ENCODE measurements at places on chromosomes 1 and 21.

GRCh38 chr1:216896146-216896545 is 172.9 kb upstream of the ESRRG start:
- DNase-seq, result no peak

DNA sequence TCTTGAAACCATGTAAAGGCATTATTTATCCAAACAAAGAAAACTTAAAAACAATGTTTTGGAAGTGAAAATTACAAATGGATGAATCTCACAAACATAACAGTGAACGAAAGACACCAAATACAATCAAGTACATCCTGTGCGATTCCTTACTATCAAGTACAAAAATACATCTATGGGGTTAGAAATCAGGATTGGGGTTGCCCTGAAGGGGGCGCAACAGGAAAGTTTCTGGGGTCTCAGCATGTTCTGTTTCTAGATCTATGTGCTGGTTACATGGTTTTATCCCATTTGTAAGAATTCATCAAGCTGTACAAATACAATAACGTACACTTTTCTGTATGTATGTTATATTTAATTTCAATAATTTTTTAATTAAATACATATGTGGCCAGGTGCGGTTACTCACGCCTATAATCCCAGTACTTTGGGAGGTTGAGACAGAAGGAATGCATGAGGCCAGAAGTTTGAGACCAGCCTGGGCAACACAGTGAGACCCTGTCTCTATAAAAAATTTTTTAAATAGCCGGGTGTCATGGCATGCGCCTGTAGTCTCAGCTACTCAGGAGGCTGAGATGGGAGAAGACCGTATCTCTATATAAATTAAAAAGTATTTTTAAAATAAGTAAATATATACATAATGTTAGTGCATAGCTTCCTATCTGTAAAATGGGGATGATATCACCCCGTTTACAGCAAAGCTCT is 121.5 kb upstream of the SOD1 start:
- no peak for DNase-seq

GRCh38 chr1:150410582-150411101 is 46.7 kb downstream of the RPRD2 start:
- DNase-seq, result no peak

DNA sequence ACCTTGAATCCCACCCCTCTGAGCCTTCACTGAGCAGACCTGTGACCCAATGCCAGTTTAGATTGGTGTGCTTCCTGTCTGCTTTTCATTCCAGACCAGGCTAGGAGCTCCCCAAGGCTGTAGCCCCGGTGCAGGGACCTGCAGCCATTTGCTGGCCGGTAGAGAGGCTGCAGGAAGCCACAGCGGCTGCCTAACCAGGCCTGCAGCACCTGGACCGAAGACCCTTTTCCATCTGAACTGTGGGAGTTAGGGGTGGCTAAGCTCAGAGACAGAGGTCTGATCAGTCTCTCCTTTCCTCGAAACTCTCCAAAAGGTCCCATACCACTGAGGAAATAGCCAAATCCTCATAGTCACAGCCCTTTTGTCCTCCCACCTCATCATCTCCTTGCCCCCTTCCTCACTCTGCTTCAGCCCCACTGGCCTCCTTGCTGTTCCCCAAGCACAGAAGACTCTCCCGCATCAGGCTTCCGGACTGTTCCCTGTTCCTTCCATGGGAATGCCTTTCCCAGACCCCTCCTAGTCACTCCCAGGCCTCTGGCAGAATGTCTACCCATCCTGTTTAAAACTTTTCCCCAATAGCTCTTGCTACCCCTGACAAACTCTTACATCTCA is 674 bp upstream of the TTC4 start:
- DNase-seq, result no peak

DNA sequence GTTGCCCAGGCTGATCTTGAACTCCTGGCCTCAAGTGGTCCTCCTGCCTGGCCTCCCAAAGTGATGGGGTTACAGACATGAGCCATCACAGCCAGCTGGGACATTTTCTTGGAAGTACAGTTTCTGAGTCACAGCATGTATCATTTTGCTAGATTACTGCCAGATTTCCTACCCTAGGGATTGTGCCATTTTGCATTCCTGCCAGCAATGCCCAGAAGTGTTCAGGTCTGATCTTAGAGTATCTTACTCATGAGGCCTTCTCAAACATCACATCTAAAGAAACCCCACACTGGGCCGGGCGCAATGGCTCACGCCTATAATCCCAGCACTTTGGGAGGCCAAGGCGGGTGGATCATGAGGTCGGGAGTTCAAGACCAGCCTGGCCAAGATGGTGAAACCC is 10.2 kb downstream of the BMP8A start:
- DNase-seq, result no peak

- no peak for DNase-seq
Observed at GRCh38 chr1:152743371-152744145, 14.3 kb upstream of the KPRP start.

- no peak for DNase-seq
Observed at GRCh38 chr1:53412285-53413174, 46.7 kb upstream of the DMRTB1 start.

GRCh38 chr1:55554611-55555010 is 339.4 kb upstream of the USP24 start:
- no peak for DNase-seq

DNA sequence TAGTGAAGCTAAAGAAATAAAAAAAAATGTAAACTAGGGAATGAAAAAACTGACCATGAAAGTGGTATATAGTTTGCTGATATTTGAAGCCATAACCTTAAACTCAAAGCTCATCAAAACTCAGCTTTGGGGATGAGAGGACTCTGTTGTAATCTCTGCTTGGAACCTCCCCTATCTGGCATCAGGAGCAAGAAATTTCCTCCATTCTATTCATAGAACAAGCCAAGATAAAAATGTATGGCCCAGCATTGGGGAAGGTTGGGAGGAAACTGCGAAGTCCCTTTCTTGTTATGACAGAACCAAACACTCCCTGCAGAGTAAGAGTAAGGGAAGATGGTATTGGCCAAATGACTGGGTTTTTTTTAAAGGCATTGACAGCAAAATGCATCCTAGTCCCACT is 35.6 kb downstream of the MCOLN2 start:
- no peak for DNase-seq

GRCh38 chr1:39885516-39885915 is 2.2 kb upstream of the TRIT1 start:
- no peak for DNase-seq

- DNase-seq, result no peak
Observed at GRCh38 chr1:11501491-11501897, 22.5 kb downstream of the DISP3 start.

GRCh38 chr1:227449051-227449450 is 114.3 kb upstream of the ZNF678 start:
- no peak for DNase-seq

GRCh38 chr21:27806281-27806680 is 839.4 kb upstream of the ADAMTS5 start:
- DNase-seq, result no peak

DNA sequence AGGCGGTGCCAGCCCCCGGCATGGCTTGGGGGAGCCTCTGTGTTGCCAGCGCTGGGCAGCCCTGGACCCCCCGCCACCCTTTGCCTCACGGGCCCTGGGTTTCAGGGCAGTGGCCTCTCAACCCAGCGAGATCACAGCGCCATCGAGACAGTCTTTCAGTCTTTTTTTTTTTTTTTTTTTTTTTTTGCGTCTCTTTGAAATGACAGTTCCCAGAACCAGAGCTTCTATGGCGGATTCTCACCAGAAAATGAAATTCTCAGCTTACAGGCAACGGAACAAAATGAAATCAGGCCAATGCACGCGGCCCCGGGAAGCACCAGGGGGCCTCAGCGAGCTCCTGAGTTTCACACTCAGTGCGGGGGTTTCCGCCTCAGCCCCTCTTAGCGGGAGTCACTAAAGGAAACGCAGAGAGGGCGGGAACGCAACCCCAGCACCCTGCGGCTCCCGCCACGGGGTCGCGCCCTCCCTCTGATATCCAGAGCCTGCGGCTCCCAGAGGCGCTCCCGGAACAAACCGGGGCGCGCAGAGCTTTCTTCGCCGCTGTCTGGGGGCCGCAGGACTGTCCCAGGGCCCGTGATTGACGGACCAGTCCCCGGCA is 8.0 kb upstream of the COL6A1 start:
- no peak for DNase-seq

DNA sequence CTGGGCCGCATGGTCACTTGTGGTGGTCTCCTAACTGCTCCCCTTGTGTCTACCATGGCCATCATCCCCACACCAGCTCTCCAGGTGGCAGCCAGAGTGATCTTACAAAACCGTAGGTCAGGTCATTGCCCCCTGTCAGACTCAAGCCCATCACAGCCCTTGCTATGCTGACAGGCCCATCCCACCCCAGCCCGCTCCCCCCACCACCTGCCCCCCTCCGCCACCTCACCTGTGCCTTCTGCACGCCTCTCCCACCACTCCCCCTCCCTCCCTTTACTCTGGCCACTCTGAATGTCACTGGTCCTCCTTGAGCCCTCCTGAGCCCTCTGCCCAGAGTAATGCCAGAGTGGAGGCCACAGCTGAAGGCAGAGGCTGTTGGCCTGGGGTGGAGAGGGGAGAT is 28.5 kb downstream of the TEX35 start:
- DNase-seq, result no peak

GRCh38 chr1:228496084-228496483 is 8.9 kb downstream of the RNF187 start:
- no peak for DNase-seq

DNA sequence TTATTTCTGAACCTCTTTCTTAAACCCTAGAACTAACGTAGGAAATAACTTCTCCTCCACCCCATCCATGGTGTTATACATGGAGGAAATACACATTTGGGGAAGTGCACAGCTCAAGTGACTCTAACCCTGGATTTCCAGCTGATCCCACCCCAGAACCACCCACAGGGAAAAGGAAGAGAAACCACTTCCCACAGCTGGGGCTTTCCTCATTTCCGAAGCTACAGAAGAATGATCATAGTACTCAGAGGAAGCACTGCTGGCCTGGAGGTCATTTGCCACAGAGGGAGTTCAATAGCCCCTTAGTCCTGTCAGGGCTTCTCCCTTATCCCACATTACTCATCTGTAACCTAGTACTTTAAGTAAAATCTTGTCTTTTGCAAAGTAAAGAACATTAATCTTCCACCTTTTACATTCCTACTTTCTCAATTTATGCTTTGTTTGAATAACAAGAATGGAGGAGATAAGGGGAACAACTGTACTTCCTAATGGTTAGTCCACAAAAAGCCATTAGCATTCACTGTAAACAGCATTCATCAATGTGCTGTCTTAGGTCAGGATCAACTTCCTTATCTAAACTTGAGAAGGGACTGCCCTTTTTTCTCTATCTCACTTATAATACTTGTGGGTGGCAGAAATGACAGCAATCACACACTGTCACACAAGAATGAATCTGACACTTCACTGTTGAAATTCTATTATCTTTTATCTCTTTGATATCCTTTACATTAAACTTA is 63.0 kb upstream of the RGS1 start:
- DNase-seq, result no peak

- DNase-seq, result no peak
Observed at GRCh38 chr1:153776352-153776751, 1.1 kb downstream of the SLC27A3 start.

DNA sequence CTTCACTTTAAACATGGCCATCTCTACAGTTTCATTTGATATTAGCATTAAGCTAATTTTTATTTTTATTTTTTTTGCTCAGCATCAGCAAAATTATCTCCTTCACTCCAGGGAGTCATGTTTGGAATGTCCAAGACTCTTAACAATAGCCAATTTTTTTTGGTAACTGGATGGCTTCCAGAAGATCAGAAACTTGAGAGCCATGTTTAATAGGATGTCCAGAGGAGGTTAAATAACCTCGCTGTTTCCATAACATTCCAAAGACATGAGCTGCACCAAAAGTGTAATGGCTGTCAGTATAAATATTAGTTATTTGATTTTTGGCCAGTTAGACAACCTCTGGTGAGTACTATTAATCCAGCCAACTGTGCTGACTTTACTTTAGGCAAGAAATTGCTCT is 80.7 kb downstream of the DNTTIP2 start:
- peak; percentile 10 for DNase-seq

DNA sequence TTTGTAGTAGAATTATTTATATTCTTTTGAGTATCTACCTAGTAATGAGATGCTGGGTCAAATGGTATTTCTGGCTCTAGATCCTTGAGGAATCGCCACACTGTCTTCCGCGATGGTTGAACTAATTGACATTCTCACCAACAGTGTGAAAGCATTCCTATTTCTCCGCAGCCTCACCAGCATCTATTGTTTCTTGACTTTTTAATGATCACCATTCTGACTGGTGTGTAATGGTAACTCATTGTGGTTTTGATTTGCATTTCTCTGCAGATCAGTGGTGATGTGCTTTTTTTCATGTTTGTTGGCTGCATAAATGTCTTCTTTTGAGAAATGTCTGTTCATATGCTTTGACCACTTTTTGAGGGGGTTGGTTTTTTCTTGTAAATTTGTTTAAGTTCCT is 15.3 kb upstream of the IL23R start:
- no peak for DNase-seq

DNA sequence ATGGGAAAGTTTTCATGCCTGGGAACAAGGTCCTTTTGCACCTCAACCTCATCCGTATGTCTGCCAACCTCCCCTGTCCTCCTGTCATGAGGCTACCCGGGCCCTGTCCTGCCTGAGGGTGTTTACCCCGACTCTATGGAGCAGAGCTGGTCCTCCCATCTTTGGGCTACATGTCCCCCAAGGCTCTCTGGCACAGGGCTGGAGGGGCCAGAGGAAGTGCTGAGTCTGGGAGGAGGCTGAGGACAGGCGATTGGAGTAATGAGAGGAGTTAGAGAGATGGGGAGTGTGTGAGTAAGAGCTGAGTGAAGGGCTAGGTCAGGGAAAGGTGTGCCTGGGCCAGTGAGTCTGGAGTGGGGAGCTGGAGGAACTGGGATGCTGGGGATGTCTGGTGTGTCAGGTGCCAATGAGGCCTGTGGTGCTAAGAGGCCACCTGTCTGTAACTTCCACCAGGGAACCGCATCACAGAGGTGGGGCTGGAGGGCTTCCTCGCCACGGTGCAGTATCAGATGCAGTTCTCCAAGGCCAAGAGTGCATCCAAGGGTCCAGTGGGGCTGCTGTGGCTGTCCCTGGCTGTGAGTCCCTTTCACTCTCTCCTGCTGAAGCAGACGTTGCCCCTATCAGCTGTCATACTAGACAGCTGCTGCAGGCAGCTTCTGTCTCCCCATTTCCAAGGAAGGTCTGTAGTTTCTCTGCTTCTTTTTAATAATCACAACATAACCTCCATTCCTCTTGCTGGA is 11.7 kb downstream of the LRRC71 start:
- DNase-seq, result no peak

GRCh38 chr1:204377800-204378668 is 18.3 kb upstream of the PLEKHA6 start:
- no peak for DNase-seq

DNA sequence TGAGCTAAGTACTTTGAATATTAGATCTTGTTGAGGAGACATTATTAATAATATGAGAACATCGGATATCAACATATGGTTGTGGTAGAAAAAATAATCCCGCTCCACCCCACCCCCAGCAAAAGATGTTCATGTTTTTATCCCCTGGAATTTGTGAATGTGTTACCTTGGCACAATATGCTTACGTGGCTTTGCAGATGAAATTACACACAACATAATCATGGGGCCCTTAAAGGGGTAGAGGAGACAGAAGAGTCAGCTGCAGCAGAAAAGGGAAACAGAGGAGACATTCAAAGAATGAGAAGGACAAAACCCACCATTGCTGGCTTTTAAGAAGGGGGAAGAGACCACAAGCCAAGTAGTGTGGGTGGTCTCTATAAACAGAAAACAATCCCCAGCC is 104.1 kb downstream of the SEC16B start:
- no peak for DNase-seq

Measured in LNCaP clone FGC (cell line).